Activated T-helper 1 cell treated with anti-CD3 and anti-CD28 coated beads, Interleukin-2, amount 50 U/mL, for 16 hours (primary cell): ENCODE measurements at places on chromosomes 3 and 15.

- no peak for DNase-seq
Measured at GRCh38 chr3:171348121-171348520, 112.1 kb downstream of the TNIK start.

DNA sequence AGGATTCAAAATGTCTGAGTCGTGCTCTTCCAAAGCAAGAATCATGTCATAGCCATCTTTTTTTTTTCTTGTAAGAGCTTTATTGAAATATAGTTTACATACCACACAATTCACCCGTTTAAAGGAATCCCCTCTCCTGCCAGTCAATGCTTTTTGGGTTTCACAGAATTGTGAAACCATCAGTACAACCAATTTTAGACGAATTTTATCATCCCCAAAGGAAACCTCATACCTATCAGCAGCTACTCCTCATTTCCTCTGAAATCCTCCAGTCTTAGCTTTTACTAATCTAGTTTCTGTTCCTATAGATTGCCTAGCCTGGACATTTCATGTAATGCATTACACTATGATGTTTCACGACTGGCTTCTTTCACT lies 39.6 kb downstream of the ADIPOQ start:
- DNase-seq = no peak

DNA sequence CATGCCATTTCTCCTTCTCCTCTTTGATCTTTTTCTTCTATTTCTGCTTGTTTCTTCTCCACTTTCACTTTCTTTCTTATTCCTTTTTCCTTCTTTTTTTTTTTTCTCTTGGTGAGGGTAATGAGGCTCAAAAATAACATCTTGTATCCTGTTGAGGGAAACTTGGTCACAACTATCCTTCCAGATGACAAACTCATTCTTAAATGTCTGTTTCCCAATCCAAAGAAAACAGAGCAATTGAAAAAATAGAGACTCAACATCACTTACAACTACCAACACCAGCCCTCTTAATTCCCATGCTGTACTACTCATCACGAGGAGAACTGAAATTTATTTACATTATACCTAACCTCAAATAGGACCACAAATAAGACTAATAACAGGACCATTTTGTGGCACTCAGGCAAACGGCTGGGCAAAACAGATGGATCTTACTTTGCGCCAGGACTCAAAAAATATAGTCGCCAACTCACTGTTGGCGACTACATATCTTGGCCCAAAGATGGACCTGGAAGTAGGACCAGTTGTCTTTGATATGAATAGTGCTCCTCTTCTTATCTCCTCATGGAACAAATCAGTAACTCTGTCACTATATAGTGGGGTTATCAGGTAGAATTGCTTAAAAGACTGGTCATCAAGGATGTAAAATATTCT lies 343.9 kb downstream of the ZBTB20 start:
- no peak for DNase-seq

GRCh38 chr15:32657198-32657883 lies 15.8 kb downstream of the SCG5 start:
- no peak for DNase-seq

DNA sequence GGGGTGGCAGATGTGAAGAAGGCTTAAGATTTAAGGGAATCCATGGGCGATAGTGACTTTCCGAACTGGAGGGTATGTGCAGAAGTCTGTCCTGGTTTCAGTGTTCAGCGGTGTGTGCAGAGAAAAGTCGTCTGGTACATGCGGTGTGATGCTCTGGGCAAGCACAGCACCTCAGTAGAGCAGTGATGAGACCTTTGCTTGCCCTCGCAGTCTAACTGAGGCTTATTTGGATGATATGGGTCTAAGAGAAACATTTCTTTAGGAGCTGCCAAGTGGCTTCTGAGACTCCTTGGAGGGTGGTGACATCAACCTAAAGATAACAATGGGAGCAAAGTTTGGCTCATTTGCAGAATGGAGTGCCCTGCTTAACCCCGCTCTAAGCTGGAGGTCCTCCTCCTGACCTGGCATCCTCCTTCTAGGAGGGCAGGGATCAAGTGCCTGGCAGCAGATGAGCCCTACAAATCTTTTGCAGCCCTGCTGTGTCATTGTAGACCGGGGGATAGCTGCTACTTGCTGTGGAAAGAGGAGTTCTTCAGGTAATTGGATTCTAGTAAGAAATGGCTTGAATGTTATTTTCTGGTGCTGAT lies 228.1 kb upstream of the AZI2 start:
- DNase-seq = no peak

- DNase-seq = no peak
Measured at GRCh38 chr3:72907131-72907711, 19.4 kb downstream of the GXYLT2 start.

DNA sequence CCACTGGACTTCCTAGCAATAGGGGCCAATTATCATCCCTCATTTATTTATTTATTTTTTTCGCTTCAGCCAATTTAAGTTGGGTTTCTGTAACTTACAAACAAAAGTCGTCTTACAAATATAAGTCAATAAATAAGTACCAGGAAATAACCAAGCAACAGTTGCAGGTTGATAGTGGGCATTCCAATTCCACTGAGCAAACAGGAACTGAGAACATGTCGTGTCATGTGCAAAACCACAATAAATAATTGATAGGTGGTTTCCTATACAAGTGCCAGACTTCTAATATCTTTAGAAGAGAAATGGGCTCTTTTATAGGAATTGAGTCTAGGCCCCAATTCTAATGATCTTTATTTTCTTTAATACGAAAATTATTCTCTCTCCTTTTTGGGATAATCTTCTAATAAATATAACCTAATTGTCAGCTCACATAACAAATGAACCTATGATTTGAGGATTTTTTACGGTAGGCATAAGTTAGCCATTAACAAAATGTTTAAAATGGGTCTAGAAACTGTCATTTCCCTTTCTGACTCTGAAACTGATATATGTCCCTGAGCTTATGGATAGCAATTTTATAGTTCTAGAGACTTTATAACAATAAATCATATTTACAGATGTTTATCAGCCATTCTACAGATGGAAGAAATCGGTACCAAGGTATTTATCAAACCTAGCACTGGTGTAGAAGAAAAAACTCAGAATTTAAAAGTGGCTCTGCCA lies 571.8 kb downstream of the FOXP1 start:
- no peak for DNase-seq

DNA sequence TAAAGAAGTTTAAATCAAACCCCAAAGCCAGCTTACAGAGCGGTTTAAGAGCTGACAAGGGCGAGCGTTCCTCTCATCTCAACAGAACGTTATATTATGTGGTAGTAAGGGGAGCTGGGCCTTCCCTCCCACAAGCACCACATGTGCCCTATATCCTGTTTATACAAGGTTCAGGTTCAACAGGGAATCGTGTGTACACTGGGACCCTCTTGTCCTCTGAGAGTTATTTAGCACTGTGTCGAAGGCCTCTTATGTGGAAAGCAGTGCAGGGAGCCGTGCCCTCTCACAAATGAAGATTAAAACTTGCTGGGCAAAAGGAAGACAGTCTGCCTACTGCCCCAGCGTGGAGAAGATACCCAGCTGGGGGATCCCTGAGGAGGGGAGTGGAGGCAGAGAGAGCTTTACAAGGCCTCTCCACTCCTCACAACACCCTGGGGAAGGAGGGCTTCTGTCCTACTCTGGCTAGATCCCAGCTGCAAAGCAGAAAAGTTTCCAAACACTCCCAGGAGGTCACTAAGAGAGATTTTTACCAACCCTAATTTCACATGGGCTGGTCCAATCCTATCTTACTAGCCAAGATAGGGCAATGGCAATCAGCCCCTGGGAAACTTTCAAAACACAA lies 2.9 kb downstream of the TLE3 start:
- DNase-seq = no peak

DNA sequence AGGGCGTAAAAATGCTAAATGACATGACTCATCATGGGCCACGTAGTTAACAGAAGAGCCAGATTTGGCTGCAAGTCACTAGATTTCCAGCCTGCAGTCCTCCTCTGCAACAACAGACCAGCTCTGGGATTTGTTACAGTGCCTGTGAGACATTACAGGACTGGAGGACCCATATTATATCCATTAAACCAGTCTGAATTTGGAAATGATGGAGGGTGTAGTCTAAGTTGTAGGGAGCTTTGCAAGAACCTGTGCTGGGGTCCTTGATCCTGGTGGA lies 10.8 kb downstream of the ZNF774 start:
- DNase-seq = no peak

DNA sequence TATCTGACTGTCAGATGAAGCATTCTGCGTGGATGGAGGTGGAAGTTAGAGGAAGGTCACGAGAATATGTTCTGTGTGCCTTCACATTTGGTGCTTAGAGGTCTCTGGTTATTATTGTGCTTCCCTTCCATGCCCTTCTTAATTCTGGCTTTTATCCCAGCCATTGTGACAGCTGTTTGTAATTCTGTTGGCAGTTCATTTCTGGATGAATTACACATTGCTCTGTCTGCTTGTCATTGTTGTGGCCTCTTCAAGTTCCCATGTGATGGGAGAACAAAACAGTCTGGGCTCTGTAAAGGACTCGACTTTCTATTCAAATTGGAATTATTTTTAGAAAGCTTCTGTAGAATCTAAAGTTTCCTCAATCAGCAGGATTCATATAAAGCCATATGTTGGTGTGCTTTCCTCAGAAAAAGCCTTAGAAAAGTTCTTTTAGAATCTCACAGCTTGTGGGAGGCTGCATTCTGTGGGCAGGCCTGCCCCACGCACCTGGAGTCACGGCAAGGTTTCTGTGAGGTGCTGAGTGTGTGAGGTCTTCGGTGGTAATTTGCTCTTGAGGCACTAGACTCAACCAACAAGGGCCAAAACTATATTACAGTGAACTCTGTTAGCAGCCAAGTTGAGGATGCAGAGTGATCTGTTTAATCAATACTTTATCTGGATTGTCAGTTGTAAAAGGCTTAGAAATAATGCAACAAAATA lies 397.4 kb upstream of the AZI2 start:
- DNase-seq = no peak

DNA sequence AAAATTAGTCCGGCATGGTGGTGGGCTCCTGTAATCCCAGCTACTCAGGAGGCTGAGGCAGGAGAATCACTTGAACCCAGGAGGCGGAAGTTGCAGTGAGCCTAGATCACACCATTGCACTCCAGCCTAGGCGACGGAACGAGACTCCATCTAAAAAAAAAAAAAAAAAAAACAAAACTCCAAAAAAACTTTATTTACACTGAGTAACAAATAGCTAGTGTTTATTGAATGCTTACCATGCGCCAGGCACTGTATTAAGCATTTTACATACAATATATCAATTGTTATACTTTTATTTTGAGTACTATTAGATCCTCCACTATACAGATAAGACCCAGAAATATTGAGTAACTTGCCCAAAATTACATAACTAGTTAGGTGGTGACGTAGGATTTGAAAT lies 17.4 kb upstream of the ARIH1 start:
- DNase-seq = no peak

GRCh38 chr3:30873671-30874070 lies 20.8 kb downstream of the GADL1 start:
- DNase-seq = no peak

GRCh38 chr3:49165771-49166751 lies at the start of gene CCDC71:
Gene CCDC71, minus strand, starts transcription at chr3:49166331. Its CDS starts 2,123 bp downstream, at chr3:49164208.
- peak; percentile 51 for DNase-seq

DNA sequence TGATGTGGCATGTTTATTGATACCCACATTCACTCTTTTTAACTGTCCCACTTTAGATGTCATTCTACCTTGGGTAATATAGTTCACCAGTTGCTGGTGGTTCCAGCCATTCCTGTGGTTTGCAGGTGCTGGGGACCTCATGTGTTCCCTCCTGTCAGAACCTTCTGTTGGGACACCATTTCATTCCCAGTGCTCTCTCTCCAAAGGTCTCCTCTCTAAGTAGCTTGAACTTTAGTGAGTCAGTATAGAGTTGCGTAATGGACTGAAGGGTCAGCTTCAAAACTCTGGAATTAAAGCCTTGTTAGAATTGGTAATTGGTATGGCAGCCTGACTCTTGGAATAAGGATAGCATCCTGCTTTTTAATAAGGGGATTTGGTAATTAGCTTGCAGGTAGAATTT lies 108.5 kb downstream of the PLCL2 start:
- DNase-seq = no peak

GRCh38 chr3:40655551-40655950 lies 130.8 kb downstream of the ZNF621 start:
- no peak for DNase-seq

DNA sequence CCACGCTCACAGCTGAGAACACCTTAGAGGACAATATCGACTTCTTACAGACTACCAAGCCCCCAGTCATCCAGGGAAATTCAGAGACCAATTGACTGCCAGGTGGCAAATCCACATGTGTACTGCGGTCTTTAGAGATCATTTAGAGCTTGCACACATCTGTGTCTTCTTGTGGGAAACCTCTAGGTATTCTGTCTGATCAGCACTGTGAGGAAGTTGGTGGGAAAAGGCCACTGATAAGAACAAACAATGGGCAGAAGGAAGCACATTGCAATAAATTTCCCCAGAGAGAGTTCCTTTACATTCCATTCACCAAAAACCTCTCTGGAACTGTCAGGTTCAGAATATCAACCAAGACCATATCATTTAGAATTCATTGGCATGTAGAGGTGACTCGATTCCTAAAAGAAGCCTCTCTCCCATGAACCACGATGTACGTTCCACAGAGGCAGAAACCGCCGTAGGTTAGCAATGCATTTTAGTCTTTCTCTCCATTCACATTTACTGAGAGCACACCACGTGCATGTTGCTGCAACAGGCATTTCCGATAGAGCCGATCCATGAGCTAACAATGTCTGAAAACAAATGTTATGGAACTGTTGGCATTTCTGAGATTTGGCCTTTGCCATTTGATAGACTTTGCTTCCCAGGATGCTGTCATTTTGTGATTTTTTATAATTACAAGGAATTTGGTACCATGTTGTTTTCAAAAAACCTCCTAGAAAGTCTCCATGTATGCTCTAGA lies 287.3 kb upstream of the TPRG1 start:
- DNase-seq = no peak

DNA sequence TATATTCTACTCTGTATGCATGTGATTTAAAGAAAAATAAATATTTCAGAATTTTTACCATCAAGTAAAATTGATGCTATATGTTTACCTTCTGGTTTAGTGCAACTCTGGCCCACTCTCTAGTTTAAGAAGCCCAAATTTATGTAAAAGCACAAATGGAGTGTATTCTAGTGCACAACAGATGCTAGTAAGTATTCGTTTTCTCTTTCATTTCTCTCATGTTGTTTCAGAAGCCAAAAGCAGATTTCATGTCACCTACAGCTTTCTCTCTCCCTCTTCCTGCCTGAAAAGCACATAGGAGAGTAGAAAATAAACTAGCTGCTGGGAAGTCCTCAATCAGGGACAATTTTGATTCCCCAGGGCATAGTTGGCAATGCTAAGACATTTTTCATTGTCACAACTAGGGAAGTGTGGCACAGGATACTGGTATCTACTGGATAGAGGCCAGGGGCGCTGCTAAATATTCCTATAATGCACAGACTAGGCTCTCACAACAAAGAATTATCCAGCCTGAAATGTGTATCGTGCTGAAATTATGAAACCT lies 147.4 kb upstream of the ARHGEF26 start:
- no peak for DNase-seq

GRCh38 chr3:137163241-137163871 lies 205.6 kb downstream of the IL20RB start:
- DNase-seq = no peak

- no peak for DNase-seq
Measured at GRCh38 chr15:95247071-95247984, 1016.0 kb downstream of the MCTP2 start.

- no peak for DNase-seq
Measured at GRCh38 chr3:116302087-116302747, 143.1 kb downstream of the LSAMP start.

- no peak for DNase-seq
Measured at GRCh38 chr3:111210003-111210711, 138.5 kb downstream of the NECTIN3 start.
